Mesothelial cell of epicardium (in vitro differentiated cells): ENCODE measurements at places on chromosomes 4 and X.

DNA sequence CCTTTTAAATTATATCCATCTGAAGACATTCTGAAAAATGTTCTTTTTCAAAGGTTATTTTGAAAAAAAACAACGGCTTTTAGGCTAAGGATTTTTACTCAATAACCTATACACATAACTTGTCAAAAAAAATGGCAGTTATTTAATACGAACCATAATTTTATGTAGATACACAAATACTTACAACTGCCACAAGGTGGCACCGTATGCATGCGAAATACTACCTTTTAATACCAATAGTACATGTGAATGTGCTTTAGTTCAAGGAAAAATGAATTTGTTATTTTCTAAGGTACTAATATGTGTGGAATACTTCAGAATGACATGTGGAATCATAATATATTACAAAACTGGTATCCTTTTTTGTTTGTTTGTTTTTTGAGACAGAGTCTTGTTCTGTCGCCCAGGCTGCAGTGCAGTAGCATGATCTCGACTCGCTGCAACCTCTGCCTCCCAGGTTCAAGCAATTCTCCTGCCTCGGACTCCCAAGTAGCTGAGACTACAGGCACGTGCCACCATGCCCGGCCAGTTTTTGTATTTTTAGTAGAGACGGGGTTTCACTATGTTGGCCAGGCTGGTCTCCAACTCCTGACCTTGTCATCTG lies 4.6 kb upstream of the MAD2L1 start:
- DNase-seq = no peak

DNA sequence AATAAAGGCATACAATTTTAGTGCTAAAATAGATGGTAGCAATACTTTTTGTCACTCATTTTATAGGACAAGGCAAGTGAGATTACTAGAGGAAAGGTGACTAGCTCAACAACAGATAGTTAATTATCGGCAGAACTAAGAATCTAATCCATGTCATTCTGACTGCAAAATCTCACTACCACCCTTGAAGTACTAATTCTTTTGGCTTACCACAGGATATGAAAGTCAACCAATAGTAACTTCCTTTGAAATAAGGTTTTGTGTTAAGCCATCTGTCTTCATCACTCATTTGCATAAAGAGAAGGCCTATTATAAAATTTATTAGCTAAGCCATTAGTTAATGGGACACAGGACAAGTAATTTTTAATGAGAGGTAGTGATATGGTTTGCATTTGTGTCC lies 25.3 kb upstream of the ZMAT1 start:
- no peak for DNase-seq

DNA sequence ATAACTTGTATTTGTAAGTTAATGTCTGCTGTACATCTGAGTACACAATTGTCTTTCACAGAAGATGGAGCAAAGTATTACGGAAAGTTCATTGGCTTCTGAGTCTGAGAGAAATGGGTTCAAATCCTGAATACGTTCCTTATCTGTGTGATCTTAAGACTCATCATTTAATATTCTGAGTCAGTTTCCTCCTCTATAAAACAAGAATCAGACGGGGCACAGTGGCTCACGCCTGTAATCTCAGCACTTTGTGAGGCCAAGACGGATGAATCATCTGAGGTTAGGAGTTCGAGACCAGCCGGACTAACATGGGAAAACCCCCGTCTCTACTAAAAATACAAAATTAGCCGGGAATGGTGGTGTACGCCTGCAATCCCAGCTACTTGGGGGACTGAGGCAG lies 57.8 kb downstream of the APBB2 start:
- no peak for DNase-seq

DNA sequence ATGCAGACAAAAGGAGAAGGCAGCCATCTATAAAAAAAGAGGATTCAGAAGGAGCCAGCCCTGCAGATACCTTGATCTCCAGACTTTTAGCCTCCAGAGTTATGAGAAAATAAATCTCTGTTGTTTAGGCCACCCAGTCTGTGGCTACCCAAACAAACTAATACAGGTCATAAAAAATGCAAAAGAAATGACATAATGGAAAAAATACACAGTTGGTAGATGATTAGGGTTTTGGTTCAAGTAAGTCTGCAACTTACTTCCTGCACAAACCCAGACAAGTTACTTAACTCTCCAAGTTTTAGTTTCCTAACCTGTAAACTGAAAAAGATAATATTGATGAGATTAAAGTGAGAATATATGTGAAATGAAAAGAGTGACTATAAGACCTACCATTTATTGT lies 11.3 kb downstream of the QDPR start:
- no peak for DNase-seq

GRCh38 chr4:1627417-1628313 lies 56.4 kb downstream of the FAM53A start:
- no peak for DNase-seq

DNA sequence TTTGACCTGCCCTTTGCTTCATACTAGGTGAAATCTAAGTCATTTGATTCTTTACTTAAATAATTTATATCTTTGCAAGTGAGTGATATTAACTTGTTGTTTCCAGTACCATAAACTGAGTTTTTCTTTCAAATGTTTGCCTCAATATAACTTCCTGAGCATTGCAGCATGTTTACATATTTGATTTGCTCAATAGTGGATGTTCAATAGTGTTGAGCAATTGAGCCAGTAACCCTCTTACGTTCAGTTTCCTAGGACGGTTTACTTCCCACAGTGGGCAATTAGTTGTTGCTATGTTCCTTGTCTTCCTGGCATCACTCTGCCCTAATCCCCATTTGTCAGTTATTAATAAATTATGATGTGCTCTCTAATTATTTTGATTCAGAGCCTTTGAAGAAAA lies 278.5 kb downstream of the EPHA5 start:
- DNase-seq = no peak

DNA sequence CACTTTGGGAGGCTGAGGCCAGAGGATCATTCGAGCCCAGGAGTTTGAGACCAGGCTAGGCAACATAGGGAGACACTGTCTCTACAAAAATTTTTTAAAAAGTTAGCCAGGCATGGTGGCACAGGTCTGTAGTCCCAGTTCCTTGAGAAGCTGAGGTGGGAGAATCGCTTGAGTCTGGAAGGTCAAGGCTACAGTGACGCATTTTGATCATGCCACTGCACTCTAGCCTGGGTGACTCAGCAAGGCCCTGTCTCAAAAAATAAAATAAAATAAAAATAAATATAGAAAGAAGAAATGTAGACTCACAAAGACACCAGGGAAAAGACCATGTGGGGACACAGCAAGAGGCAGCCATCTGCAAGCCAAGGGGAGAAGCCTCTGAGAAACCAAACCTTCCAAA lies 42.3 kb upstream of the SLC7A3 start:
- DNase-seq = no peak

- no peak for DNase-seq
These were observed 8.9 kb upstream of the NAA11 start for GRCh38 chr4:79334783-79335182.

- no peak for DNase-seq
These were observed 25.9 kb downstream of the CFAP299 start for GRCh38 chr4:80361329-80361900.

- DNase-seq = peak; percentile 39
These were observed 182.4 kb upstream of the CXXC4 start for GRCh38 chr4:104677116-104677515.

GRCh38 chr4:123312951-123313592 lies 83.5 kb upstream of the SPRY1 start:
- no peak for DNase-seq

DNA sequence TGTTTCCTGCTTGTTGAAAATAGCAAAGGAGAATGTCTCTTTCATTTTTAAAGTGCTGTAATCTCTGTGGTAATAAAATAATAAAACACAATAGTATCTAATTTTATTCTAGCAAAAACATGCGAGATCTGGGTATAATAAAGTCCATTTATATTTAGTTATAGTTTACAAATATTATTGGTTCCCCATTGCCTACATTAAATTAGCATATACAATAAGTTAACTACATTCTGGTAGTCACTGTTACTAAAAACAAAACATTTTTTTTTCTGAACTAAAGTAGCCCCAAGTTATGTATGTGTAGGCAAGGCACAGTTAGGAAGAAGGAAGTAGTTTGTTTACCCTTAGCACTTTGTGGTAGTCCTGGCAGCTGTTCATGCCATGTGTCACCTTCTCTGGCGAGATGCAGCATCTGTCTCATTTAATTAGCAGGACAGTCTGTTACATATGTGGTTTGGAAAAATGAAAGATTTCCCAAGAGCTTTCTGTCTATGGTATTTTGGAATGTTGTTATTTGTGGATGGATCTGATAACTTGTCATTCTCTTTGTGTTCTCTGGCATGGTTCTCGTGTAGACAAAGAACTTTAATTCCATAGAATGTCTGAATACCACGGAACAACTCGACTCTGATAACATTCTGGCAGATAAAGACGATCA lies 231.3 kb upstream of the PITX2 start:
- no peak for DNase-seq

DNA sequence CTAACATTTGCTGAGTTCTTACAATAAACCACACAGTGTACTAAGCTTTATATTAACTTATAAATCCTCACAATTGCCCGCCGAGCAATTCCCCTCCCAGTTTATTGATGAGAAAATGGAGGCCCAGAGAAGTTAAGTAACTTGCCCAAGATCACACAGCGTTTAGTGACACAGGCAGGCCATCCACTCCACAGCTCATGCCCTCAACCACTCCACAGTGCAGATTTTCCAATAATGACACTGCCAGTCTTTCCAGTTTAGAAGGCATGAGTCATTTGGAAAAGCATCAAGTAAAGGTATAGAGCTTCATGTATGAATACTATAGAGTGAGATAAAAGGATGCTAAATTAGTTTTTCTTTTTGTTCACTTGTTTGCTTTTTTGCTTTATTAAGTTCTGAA lies 208.5 kb downstream of the CAMK2D start:
- DNase-seq = no peak

GRCh38 chr4:173217075-173217474 lies 48.5 kb downstream of the GALNT7 start:
- DNase-seq = no peak

DNA sequence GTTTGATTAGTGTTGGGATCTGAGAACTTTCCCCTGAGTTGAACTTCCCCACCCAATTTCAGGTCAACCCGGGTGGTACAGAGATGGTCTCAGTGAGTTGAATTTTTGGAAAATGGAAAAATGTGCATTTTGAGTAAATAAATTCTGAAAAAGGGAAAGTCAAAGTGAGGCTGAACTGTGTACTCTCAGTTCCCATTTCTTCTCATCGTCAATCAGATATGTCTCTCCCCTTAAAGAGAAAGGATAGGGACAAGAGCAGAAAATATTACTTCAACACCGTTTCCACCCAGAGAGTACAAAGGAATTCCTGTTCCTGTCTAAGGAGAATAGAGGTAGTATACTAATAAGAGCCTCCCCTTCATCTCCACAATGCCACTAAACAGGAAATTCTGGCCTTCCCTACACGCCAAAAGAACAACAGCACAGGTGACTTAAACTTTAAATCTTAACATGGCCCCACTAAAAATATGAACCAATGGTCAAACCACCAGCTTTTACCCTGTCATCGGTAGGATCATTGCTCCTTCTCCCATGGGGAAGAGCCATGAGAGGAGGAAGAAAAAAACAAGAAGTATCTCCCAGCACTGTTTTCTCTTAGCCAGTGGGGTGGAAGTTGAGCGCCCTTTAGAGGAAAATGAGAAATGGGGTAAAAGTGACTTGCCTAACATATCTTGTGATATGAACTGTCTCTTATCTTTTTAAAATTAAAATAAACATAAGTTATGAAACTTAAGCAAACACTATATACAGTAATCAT lies 30.3 kb downstream of the BMP3 start:
- DNase-seq = no peak

DNA sequence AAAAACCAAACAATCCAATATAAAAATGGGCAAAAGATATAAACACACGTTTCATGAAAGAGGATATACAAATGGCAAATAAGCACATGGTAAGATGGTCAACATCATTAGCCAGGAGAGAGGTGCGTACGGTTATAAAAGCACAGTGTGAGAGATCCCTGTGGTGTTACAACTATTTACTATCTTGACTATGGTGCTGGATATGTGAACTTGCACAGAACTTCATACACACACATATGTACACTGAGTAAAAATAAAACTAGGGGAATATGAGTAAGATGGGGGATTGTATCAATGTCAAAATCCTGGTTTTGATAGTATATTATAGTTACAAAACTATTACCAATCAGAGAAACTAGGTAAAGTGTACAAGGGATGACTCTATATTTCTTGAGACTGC lies 8.4 kb downstream of the FBXO8 start:
- DNase-seq = no peak

- no peak for DNase-seq
These were observed 70.8 kb downstream of the RGS12 start for GRCh38 chr4:3363411-3364141.

- DNase-seq = no peak
These were observed 9.0 kb downstream of the RAB9A start for GRCh38 chrX:13697976-13698375.

- no peak for DNase-seq
These were observed 117.3 kb downstream of the FAM133A start for GRCh38 chrX:93791304-93791703.

GRCh38 chr4:53716471-53717063 lies 125.3 kb upstream of the LNX1 start:
- DNase-seq = no peak

DNA sequence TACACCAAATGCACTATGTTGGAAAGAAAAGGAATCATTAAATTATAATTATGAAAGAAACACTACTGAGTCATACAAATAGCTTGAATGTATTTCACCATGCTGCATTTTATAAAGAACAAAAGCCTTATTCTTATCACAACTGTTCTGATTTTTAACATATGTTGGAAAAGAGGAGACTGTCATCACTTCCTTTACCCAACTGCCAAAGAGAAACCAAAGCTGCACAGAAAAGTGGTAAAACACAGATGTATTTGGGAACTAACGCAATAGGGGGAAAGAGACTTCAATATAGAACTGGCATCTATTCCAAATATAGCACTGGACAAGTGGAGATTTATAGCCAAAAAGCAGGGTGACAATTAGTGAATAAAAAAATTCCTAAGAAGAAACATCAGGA lies 181.0 kb downstream of the SPANXN3 start:
- no peak for DNase-seq

GRCh38 chr4:186699298-186699697 lies 24.4 kb downstream of the FAT1 start:
- DNase-seq = no peak

GRCh38 chrX:143674926-143675325 lies 39.0 kb upstream of the SLITRK4 start:
- no peak for DNase-seq

DNA sequence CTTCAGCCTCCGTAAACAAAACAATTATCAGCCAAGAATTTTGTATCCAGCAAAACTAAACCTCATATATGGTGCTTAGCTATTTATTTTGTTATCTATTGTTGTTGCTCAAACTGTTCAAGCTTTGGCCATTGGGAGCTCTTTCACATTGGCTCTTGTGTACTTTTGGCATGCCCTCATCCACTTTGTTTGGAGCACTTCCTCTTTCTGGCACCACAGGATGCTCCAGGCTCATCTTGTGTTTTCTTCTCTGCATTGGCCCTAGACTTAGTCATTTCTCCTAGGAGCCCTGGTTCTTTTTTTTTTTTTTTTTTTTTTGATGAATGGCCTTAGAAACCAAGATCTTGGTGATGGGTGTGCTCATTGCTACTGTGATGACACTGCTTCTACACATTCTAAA lies 74.5 kb downstream of the DIPK2B start:
- no peak for DNase-seq
